ENCODE measurements at places on chromosomes 3 and 15.
A peak's percentile ranks its signal among the peaks of the same experiment; 100 is the strongest.

- DNase-seq = no peak
Measured at GRCh38 chr15:32873284-32874114, 155.7 kb downstream of the GREM1 start.

GRCh38 chr3:145387211-145387610 is 773.8 kb downstream of the PLOD2 start:
- DNase-seq = no peak

DNA sequence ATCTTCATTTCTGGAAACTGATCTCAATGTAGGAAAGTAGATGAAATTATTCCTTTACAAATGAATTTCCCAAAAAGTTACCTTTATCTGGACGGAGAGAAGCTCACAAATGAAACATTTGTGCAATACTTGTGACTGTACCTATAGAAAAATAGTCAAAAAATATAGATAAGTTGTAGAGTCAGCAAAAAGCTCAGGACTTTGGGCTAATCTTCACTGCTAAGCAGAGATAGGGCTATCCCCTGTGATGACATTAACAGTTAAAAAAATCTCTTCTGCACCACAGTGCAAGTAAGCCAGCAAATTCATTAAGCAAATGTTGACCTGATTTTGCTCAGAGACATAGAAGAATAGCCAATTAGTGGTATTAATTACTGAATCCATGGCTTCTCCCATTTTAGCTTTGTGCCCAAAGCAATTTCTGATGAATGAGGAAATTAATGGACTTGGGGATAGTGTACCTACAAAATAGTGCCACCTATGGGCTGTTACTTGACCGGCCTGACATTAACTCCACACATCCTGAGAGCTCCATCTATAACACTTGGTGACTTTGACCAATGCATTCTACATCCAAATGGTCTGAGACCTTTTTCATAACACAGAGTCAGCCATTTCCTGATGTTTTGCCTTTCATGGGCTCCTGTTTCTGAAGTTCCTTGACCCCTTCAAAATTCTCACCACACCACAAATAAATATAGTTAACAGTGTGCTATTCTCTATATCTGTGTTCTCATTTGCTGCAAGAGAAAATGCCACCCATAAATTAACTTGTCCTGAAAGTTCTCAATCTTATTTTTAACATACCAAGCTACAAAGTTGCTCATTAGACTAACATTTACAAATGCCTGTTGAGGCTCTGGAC is 105.0 kb downstream of the SSR3 start:
- DNase-seq = no peak

- peak; percentile 60 for DNase-seq
Measured at GRCh38 chr3:45572755-45573154, 21.8 kb upstream of the LIMD1 start.

GRCh38 chr3:172390792-172391191 is 57.5 kb downstream of the GHSR start:
- DNase-seq = no peak

DNA sequence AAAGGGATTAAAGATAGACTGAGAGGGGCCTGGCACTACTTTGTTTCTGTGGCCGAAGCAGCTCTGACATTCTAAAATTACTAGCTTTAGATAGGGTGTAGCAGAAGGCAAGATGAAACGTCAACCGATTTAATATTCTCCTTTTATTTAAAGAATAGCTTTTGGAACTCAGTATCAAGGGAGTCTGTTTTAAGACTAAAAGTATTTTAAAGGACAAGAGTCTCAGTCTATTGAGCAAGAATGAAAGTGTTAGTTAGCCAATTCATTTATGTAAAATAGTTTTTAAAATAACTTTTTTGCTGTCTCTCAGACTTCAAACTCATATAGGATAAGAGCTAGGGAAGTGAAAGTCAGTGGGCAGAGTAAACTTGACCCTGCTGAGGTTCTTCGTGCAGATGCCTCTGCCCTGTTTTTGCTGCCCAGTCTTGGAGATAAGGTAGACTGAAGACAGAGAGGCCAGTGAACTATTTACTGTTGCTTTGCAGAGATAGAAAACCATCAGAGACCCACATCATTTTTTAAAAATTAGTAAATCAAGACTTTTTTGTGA is 1090.9 kb downstream of the ROBO2 start:
- no peak for DNase-seq

- DNase-seq = no peak
Measured at GRCh38 chr3:37611771-37612170, 249.9 kb upstream of the CTDSPL start.

DNA sequence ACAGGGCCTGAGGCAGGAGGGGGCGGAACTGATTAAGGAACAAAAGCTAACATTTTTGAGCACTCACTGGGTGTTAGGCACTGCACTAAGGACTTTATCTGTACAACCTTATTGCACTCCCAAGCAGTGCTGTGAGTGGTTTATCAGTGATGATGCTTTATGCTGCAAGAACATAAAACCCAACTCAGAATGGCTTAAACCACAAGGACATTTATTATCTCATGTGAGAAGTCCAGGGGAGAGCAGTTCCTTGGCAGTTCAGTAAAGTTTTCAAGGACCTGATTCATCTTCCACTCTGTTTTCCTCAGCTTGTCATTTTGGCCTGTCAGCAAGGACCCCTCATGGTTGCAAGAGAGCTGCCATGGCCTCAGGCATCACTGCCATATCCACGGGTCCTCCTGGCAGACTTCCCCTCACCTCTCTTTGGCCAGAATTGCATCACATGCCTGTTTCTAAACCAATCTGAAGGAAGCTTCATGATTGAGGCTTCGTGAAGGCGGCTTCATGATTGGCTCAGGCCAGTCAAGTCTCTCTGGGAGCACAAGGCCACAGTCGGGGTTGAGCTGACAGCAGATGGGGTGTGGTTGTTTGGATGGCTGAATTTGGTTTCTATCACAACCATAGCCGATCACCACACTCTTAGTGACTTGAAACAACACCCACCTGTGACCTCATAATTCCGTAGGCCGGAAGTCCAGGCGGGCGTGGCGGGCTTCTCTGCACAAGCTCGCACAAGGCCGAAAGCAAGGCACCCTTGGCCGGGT is 15.8 kb downstream of the EFCC1 start:
- DNase-seq = no peak

DNA sequence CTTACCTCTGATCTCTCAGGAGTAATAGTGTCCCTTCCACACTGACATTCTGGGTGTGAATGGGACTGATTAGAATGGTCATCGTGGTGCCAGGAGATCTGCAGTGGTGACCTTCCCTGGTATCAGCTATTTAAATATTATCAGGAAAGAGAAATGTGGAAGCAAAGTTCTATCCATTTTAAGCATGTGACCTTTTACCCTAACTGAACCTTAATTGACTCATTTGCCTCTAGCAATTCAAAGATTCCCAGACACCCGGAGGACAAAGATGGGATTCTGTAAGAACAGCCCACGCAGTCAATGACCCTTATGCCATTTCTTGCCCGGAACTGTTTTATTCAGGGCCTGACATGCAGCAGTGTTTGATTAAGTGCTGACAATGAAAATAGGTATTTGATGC is 10.3 kb downstream of the LIPC start:
- DNase-seq = no peak

- DNase-seq = no peak
Measured at GRCh38 chr15:77042245-77042919, 28.5 kb downstream of the TSPAN3 start.

- DNase-seq = no peak
Measured at GRCh38 chr3:72427624-72428023, 420.6 kb downstream of the SHQ1 start.

DNA sequence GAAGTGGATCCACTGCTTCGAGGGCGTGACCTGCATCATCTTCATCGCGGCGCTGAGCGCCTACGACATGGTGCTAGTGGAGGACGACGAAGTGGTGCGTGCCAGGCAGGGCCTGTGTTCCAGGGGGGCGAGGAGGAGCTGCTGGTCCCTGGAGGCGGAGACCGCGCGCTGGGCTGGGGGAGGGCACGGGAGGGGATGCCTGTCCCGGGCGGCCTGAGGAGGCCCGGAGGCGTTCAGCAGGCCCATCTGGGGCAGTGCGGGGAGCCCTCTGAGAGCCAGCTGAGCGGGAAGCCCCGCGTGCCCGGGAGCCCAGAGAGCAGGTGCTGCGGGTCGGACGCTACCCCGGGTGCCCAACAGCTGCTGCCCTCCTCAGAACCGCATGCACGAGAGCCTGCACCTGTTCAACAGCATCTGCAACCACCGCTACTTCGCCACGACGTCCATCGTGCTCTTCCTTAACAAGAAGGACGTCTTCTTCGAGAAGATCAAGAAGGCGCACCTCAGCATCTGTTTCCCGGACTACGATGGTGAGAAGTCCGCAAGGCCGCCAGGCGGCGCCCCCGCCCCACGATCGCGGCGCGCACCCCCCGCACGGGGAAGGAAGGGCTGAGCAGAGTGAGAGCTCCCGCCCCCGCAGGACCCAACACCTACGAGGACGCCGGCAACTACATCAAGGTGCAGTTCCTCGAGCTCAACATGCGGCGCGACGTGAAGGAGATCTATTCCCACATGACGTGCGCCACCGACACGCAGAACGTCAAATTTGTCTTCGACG is 2.9 kb downstream of the GNAT1 start:
- no peak for DNase-seq

DNA sequence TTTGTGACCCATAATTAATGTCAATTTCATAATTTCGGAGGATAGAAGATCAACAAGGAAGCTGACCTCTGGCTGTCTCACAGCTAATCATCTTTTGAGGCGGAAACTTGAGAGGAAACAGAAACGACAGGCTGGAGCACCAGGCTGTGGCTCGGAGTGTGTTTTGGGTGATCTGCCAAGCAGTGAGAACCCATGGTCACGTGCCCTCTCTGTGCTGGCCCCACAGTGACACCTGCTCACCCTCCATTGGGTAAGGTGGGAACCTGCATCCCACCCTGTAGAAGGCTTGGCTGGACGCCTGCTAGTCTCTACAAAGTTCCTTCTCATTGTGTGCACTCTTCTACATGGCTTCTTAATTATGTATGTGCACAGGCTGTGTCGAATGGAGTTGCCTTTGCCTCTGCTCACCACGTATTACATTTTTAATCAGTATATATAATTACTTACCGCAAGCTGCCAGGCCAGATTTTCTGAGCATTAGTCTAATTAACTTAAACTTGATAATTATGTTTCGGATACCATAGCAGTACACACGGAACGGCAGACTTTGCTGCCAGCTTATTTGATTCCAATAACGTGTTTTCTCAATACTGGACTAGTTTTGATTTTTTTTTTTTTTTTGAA is 719.4 kb upstream of the CFAP20DC start:
- DNase-seq = no peak

- no peak for DNase-seq
Measured at GRCh38 chr3:170754311-170754693, 115.7 kb downstream of the RPL22L1 start.

GRCh38 chr15:62454567-62455172 is 289.6 kb upstream of the C2CD4B start:
- DNase-seq = no peak

All from iPS DF 19.7 (cell line).